ENCODE measurements at places on chromosomes 13 and 19. TPM values are rescaled to one million over a fixed set of nuclear protein-coding genes. Genes with fewer than 3 reads are reported as not detected.
A peak's percentile ranks its signal among the peaks of the same experiment; 100 is the strongest.

Gene NLRP7
- not detected for total RNA-seq

DNA sequence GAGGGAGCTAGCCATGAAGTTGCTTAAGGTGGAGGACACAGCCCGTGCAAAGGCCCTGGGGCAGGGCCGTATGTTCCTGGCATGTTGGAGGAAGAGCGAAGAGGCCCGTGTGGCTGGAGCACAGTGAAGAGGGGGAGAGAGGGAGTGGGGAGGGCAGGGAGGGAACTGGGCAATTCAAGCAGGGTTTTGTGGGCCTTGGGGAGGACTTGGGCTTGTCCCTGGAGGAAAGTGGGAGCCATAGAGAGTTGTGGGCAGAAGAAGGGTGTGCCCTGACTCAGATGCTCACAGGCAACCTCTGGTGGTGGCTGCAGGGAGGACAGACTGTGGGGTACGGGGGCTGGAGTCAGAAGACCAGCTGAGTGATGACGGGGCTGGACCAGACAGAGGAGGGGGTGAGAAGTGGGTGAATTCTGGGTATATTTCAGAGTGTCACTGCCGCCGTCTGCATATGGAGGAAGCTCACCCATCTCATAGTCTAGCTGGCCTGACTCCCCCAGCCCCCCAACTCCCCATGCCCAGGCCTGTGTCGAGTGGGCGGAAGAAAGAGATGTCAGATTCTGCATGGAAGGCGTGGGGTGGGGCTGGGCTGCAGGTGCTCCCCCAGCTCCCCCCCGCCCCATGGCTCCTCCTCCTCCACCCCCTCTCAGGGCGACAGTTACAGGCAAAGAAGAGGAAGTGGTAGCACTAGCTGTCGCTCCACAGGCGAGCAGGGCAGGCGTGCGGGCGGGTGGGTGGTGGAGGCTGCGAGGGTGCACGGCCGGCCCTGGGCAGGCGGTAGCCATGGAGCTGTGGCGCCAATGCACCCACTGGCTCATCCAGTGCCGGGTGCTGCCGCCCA, at the start of gene VAV1:
Gene VAV1, plus strand, starts transcription at position 681 of the 838 bp plus-strand sequence. Its CDS starts 100 bp downstream, at position 781.
- peak; percentile 58 for ATAC-seq

- ATAC-seq = no peak
Measured at GRCh38 chr19:53076984-53077383, 26.2 kb downstream of the ZNF160 start.

Gene CEACAM1
- total RNA-seq = 24.2 TPM

- ATAC-seq = no peak
Measured at GRCh38 chr13:97938706-97939475, 14.6 kb upstream of the IPO5 start.

- ATAC-seq = no peak
Measured at GRCh38 chr13:35882722-35883497, 248.3 kb downstream of the DCLK1 start.

Gene FUT3
- 1.4 TPM for total RNA-seq

- peak; percentile 53 for ATAC-seq
Measured at GRCh38 chr13:99307247-99307646, at the start of gene GPR183. GPR183 (minus strand) TSS chr13:99307399; CDS start chr13:99296145, 11,254 bp downstream.

DNA sequence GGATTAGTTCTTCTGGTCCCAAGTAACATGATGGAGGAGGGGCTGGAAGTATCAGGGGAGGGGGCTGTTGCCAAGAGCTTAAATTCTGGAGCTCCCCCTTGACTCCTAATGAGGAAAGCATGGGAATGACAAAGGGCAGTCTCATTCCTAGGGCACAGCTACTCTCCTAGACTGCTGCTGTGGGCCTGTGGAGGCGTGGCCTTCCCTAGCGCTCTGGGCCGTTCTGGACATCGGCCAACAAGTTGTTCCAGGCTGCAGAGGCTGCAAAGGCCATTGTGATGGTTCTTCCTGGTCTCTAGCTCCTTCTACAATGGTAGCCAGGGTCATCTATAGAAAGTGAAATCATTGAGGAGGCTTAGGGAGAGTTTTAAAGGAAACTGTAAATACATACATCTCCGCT, 916.6 kb downstream of the DIAPH3 start:
- no peak for ATAC-seq

DNA sequence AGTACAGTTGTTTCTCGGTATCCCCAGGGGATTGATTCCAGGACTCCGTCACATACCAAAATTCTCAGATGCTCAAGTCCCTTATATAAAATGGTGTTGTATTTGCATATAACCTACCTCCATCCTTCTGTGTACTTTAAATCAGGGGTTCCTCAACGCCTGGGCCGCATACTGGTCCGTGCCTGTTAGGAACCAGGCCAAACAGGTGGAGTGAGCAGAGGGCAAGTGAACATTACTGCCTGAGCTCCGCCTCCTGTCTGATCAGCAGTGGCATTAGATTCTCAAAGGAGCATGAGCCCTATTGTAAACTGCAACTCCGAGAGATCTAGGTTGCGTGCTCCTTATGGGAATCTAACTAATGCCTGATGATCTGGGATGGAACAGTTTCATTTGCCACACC, 42.2 kb upstream of the KCTD4 start:
- ATAC-seq = no peak

- ATAC-seq = peak; percentile 25
Measured at GRCh38 chr19:47227352-47228167, 3.4 kb downstream of the BBC3 start.

- ATAC-seq = no peak
Measured at GRCh38 chr19:35559781-35560180, 3.7 kb downstream of the ATP4A start.

Gene NOSIP
- total RNA-seq = 103 TPM

Gene ATXN8OS
- not detected for total RNA-seq

- ATAC-seq = no peak
Measured at GRCh38 chr13:20873348-20873747, 29.2 kb downstream of the XPO4 start.

Gene CALR3
- total RNA-seq = not detected

Gene CACNA1A
- total RNA-seq = 2.0 TPM

Gene OLFM4
- not detected for total RNA-seq

DNA sequence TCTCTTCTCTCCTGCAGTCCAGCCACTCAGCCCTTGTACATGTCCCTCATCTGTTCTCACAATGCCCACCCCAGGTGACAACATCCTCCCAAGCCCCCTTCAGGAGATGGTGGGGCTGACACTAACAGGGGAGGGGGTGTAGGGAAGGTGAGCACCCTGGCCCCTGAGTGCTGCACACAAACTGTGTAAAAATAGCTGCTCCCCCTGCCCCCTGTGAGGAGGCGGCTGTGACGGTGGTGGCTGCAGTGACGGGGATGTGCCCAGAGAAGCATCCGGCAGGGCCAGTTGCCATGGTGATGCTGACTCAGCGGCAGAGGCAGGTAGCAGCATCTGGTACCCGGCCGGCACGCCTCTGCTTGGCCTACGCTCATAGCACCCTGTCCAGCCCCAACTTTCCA, 13.0 kb upstream of the JUND start:
- ATAC-seq = peak; percentile 32

GRCh38 chr19:32682317-32682716, 6.7 kb downstream of the RGS9BP start:
- ATAC-seq = no peak

- no peak for ATAC-seq
Measured at GRCh38 chr13:46104868-46105267, at the start of gene CPB2. CPB2 (minus strand) TSS chr13:46105033; CDS start chr13:46105009, 24 bp downstream.

Gene ZNF497
- total RNA-seq = 1.8 TPM

Gene LGALS7B
- not detected for total RNA-seq

Gene C19orf85
- total RNA-seq = not detected

DNA sequence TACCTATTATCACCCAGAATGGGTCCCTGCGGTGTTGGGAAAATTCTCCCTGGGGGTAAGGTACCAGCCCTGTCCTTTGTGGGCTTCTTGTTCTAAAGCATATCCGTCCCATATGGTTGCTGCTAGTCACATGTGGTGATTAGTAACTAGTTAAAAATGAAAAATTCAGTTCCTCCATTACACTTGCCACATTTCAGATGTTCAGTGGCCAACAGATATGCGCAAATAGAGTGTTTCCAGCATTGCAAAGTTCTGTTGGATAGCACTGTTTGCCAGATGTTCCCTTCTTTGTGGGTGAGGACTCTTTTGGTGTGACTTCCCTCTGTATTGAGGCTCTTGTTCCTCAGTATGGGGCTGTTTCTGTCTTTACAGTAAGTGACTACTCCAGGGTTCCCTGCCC, 3.8 kb downstream of the CNOT3 start:
- no peak for ATAC-seq

GRCh38 chr19:49816590-49816989, 1.5 kb upstream of the MED25 start:
- ATAC-seq = no peak

- ATAC-seq = no peak
Measured at GRCh38 chr13:30624630-30625029, 6.9 kb downstream of the USPL1 start.

DNA sequence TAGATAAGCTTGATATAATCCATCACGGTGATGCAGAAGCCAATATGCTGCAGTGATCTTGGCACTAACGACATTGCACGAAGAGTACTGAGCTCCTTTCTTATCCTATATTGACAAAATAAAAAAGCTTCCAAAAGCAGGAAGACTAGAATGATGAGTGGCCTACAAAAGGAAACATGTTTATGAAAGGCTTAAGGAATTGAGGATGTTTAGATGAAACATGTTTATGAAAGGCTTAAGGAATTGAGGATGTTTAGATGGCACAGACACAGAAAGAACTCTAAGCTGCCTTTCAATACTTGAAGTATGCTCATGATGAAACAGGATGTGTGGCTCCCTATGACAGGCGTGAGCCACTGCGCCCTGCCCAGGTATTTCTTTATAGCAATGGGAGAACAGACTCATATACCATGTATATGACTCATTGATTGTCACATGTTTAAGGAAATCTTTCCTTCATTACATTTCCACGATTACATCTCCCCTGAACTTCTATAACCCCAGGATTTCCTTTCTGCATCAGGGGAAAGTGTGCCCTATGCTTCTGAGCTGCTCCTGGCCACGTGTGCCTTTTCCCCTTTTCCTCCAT, 690.8 kb upstream of the ARGLU1 start:
- ATAC-seq = no peak

Gene DPF1
- total RNA-seq = 1.1 TPM

Gene SLC10A2
- total RNA-seq = not detected

GRCh38 chr19:51093101-51093500, 10.4 kb upstream of the KLK14 start:
- ATAC-seq = no peak

DNA sequence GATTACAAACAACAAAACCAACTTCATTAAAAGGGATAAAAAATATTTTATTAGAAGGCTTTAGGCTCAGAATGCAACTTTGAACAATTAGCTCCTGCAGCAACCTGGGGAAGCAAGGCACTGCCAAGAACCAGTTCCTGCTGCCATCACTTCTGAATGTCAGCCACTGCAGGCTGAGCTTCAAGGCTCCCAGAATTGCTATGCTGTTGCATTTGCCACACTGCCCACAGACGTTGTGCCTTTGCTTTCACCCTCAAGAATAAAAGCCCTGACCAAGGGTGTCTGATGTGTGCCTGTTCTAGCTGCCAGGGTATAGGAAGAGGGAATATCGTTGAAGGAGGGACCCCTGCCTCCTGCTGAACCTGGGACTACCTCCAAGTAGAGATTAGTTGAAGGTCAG, 238.4 kb downstream of the ITGBL1 start:
- ATAC-seq = no peak

GRCh38 chr13:63381078-63381859, 1965.6 kb upstream of the PCDH20 start:
- no peak for ATAC-seq

DNA sequence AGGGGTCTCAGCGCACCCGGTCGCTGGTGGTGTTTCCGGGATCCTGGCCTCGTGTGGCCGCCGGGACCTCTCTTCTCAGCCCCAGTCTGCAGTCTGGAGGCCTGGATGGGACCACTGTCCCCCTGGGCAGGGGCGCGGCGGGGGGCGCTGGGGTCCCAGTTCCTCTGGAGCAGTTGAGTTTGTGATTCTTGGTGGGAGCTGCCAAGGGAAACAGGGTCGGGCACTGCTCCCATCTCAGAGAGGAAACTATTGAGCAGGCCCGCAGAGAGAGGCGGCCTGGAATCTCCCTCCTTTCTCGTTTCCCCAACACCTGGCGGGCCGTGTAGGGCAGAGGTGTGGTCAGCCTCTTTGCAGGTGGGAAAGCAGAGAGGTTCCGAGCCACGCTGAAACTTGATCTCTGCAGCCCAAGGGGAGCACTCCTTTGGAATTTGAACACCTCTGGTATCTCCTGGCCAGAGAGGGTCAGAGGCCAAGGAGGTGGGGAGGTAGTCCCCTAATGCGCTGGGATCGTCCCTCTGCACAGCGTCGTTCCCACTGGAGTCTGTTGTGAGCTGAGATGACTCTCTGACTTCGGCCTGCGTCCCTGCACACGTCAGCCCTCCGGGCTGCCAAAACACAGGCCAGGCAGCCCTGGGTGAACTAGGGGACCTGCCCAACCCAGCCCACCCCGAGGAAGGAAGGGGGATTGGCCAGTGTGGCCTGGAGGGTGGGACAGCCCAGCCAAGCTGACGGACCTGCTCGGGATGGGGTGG, 741 bp downstream of the PLEKHF1 start:
- peak; percentile 6 for ATAC-seq

Gene AMER2
- not detected for total RNA-seq

Gene JUNB
- 328 TPM for total RNA-seq

GRCh38 chr13:20980430-20980829, 77.9 kb upstream of the XPO4 start:
- no peak for ATAC-seq

Gene PTGER1
- total RNA-seq = not detected

Gene IGLON5
- 0.09 TPM for total RNA-seq

Gene MLLT1
- 51.8 TPM for total RNA-seq

- peak; percentile 30 for ATAC-seq
Measured at GRCh38 chr13:46598140-46598819, 45.3 kb downstream of the LRCH1 start.

GRCh38 chr13:105220063-105220462, 1315.4 kb downstream of the EFNB2 start:
- ATAC-seq = no peak

All from activated T-helper 17 cell treated with anti-CD3 and anti-CD28 coated beads, Interleukin-2, amount 50 U/mL, for 72 hours (primary cell).